Esophagus squamous epithelium (tissue), 5 donors: ENCODE measurements at places on chromosomes 6 and 20.

GRCh38 chr6:138431256-138432062 lies 27.4 kb downstream of the HEBP2 start:
- DNase-seq, result no peak

GRCh38 chr6:45687570-45687969 lies 309.8 kb upstream of the SUPT3H start:
- no peak for DNase-seq

GRCh38 chr6:29762051-29762450 lies 38.8 kb downstream of the HLA-F start:
- no peak for DNase-seq

GRCh38 chr20:49675368-49676151 lies 38.1 kb downstream of the B4GALT5 start:
- no peak for DNase-seq

- no peak for DNase-seq
These were observed 60.4 kb upstream of the KLHL31 start for GRCh38 chr6:53725791-53726575.

DNA sequence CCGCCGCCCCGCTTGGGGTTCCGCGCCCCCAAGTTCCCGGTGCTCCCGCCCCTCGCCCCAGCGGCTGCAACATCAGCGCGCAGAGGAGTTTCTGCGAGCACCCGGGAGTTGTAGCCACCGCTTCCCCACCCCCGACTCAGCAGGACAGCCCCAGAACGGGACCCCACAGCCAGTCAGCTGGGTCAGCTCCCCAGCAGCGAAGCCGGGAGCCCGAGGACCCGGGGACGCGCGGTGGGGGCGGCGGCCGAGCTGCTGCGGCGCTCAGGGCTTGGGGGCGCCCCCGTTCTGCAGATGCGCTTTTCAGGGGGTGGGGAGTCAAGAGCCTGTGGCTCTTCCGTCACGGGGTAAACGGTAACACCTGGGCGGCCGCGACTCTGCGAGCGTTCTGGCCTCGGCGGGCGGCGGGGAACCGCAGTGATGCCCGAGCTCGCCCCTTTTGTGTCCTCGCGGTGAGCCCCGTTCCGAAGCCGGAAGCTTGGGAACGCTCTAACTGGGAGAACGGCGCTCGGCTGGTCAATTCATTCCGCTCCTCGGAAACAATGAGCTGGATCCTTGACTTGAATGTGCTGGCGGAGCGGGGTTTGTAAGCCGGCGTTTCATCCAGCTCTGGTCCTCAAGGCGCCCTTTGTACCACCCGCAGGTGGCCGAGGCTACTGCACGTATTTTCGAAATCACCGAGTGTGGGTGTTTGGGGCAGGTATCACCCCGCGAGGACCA lies 774 bp downstream of the PLEKHG1 start:
- peak; percentile 33 for DNase-seq

DNA sequence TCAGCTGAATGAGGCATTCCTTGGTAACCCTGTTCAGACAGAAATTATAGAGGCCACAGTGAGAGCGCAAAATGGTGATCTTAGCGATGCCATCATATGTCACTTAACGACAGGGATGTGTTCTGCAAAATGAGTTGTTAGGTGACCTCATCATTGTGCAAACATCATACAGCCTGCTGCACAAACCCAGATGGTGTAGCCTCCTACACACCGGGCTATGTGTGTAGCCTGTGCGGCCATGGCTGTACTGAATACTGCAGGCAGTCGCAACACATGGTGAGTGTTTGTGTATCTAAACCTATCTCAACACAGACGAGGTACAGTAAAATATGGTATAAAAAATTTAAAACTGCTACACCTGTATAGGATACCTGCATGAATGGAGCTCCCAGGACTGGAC lies 234.1 kb upstream of the PMEPA1 start:
- no peak for DNase-seq
